ENCODE measurements at places on chromosomes 7 and 10.

DNA sequence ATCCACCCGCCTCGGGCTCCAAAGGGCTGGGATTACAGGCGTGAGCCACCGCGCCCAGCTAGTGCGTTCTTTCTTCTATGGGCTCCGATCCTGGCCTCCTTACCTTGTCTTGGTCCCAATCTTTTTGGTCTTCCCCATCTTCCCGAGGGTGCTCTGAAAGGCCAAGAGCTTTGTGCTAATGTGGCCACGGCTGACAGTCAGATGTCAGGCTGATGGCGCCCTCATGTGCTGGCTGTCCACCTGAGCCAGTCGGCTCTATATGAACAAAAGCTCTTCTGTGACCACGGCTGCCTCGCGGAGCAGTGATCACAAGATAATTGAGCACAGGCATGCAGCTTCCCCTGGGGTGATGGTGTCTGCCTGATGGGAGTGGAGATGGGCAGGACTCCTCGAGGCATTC lies 11.0 kb upstream of the AHCYL2 start:
- no peak for DNase-seq

DNA sequence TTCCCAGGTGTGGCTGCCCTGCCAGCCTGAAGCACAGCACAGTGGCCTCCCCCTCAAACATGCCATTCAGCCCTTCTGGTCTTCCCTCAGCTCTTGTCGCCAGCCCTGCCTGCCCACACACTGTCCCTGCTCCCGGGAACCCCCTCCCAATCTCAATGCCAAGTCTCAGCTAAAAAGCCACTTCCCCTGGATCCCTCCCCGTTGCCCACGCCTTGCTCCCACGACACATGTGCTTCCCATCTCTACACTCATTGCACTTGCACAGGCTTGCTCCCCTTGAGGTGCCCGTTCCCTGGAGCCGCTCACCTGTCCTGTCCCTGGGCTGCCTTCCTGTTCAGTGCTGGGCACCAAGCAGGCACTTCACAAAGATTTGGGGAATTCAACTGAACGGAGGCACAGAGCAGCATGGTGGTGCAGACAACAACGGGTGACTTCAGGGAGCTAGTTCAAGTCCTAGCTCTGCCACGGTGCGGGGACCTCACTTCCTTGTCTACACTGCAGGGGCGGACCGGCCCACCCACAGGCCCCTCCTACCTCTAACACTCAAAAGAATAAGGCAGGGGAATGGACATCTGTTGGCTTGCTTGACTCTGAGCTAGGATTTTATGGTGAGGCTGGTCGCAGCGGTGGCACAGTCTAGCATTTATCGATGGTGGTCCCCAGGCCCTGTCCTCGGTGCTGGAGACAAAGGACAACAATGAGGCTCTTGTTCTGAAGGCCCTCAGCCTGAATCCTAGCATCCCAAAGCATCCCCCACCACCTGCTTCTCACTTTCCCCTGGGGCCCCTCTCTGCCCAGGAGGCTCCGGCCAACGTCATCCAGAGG lies 18.4 kb downstream of the RGS10 start:
- no peak for DNase-seq

DNA sequence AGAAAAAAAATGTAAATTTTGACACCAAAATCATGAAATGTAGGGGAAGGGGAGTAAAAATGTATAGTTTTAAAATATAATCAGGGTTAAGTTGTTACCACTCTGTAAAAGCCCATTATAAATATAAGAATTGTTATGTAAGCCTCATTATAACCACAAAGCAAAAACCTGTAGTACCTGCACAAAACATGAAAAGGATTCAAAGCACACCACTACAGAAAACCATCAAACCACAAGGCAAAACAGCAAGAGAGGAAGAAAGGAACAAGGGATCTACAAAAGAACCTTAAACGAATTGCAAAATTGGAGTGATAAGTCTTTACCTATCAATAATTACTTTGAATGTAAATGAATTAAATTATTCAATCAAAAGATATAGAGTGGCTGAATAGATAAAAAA lies 41.0 kb upstream of the CDK6 start:
- DNase-seq: no peak

DNA sequence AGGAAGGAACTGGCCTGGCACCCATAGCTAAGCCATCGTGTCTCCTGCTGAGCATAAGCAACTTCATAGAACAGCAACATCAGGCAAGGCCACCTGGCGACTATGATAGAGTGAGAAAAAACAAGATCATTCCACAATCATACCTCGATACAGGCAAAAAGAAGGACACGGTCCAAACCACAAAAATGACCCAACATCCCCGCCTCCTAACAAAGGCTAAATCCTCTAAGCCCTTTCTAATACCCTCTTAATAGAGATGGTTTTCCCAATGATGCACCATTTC lies 40.2 kb upstream of the SVOPL start:
- no peak for DNase-seq

DNA sequence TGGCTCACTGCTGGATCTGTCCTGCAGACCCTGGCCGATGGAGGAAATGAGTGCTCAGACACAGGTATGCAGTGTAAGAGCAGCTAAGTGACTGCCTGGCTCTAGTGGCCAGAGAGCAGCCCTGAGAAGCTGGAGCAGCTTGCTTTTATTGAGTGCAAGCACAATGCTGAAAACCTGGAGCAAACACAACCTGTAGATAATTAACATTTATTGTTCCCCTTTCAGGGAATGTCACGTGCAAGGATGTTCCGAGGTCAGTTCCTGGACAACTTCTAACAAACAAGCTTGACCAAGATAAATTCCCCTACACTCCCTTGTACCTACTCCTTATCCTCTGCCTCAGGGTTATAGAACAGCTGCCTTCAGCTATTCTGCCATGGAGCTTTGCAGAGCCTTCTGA lies 31.3 kb downstream of the DDC start:
- no peak for DNase-seq

DNA sequence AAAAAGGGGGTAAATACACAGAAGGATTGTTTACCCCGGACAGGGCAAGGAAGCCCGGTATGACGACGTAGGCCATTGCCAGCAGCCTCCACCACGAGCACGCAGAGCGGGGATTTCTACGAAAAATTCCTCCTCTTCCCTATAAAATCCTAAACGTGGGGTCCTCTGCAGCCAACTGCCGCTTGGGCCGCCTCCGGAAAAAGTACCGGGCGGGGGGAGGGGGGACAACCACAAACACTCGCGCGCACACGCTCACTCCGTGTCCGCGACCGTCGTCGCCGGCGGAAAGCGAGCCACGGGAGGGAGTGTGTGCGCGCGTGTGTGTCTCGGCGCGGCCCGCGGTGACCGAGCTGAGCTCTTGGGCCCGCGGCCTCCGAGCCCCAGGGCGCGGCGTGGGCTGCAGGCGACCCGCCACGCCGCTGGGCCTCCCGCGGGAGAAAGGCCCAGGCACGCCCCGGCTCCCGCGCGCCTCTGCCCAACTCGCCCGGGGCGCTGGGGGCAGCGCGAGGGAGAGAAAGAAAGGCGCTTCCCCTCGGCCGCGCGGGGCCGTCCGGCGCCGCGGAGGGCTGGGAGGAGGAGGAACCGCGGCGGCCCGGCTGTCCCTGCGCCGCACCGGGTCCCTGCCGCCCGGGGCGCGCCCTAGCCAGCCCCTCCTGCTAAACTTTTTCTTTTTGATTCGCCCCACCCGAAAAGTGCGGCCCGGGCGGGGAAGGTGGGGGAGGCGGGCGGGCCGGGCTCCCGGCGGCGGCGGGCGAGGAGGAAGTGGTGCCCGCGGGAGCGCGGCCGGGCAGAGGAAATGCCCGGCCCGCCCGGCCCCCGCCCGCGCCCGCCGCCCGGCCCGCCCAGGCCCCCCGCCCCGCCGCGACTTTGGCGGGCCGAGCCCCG lies 1.5 kb downstream of the CTBP2 start:
- DNase-seq: no peak

DNA sequence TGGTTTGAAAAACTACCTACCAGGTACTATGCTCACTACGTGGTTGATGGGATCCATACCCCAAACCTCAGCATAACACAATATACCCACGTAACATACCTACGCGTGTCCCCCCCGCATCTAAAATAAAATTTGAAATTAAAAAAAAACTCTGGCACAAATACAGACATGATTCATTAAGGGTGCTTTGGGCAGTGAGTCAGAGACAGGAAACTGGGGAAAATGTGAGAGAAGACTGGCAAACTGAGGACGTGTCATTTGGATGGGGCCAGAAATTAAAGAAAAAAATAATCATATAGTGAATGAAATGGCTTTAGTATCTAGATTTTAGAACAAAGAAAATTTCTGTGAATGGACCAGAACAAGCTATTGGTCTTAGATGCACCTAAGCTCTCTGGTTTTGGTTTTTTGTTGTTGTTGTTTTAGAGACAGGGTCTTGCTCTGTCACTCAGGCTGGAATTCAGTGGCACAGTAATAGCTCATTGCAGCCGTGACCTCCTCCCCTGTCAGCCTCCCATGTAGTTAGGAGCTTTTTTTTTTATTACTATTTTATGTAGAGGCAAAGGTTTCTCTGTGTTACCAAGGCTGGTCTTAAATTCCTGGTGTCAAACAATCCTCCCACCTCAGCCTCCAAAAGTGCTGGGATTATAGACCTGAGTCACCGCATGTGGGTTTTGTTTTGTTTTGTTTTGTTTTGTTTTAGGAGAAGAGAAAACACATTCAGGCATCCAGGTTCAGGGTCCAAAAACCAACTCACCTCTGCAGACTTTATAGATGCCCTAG lies 5.9 kb upstream of the PRSS58 start:
- DNase-seq: no peak

DNA sequence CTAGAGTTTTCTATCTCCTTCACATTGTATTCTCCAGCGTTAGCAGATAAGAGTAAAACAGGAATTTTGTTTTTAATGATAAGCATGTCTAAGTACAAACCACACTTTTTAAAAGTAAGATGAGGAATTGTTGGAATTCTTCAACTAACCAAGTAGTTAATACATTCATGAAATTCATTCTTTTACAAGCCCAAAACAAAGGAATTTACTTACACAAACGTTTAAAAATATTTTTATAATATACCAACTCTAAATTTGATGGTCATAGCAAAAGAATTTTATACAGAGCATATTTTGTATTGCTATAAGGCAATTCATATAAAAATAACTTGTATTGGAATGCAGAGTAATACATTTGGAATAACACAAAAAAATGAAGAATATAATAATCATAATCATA lies 51.3 kb downstream of the TWIST1 start:
- DNase-seq: no peak

DNA sequence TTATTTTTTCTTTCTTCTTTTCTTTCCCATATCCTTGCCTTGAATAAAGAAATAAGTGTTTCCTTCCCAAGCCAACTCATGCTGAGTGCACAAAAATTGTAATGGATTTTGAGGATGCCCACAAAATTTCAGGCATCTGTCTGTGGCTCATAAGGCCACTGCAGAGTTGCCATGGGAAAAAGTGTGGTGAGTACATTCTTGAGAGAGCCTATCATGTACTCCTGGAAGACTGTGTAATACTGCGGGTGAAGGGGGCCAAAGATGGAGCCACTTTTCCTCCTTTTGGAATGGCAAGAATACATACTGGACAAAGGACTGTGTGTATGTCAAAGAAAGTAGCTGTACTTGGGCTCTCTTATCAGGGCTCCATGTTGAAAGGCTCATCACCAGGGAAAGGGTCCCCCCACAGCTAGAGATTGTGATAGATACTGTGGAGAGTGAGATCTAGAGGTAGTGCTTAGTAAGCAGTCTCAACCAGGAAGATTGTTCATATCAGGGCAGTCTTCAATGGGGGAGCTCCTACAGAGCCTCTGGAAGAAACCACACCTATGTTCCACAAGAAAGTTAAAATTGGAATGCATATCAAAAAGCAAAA lies 341.6 kb upstream of the KCND2 start:
- DNase-seq: no peak

GRCh38 chr10:29618341-29619171 lies 16.2 kb downstream of the SVIL start:
- DNase-seq: no peak

GRCh38 chr7:20991544-20991943 lies 204.9 kb upstream of the SP8 start:
- no peak for DNase-seq

DNA sequence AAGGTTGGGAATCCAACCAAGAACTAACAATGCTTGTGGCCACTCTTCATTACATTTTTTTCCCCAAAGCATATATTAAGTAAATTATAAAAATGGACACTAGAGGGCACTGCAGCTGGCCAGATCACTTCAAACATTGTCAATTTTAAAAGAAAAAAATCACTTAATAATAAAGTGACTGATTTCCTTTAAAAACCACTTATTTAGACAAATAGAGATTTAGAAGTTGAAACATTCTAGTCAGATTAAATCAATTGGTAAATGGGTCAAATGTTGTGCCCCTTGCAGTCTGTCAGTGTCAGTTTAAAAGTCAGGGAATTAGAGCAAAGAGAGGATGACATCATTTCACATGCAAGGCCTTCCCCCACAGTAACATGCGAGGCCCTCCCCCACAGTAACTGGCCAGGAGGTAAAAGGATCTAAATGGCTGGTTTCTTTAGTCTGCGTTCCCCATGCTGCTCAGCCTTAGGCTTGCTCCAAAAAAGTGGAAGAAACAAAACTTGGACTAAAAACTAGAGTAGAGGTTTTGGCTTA lies 177.9 kb downstream of the SKAP2 start:
- DNase-seq: no peak

DNA sequence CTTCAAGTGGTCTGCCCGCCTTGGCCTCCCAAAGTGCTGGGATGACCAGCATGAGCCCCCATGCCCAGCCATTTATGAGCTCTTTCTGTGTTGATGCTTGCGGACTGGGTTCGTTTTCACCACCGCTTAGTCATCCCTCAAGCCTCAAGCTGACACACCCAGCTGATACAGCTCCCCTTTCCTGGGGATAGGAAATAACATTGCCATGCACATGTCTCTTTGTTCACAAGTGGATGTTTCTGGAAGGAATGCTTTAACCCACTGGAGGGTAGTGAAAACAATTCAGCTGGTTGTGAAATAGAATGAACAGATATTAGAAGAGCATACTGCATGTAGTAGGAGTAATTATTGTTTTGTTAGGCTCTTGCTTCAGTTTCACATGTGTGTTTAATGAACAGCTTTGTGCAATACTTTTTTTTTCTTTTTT lies 8.5 kb upstream of the METTL27 start:
- no peak for DNase-seq

DNA sequence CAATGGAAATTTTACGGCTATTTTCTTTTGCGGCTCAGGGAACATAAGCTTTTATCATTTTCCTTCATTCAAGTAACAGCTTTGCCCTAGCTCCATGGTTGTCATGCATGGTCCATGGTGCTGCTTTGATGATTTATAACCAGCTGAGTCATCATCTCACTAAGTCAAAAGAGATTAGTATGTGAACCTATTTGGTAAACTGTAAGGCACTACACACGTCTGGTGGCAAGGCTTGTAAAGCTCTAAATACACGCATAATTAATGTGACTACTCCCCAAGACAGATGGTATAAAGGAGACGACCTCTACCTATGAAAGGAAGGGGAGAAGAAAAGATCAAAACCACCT lies 340.2 kb downstream of the KCNMA1 start:
- DNase-seq: no peak

Data from cerebellar nuclear complex (tissue), 1 donor.